Left lung (tissue), 14 donors: ENCODE measurements at places on chromosomes 7 and 10. TPM values are rescaled to one million over a fixed set of nuclear protein-coding genes. Genes with fewer than 3 reads are reported as not detected.

DNA sequence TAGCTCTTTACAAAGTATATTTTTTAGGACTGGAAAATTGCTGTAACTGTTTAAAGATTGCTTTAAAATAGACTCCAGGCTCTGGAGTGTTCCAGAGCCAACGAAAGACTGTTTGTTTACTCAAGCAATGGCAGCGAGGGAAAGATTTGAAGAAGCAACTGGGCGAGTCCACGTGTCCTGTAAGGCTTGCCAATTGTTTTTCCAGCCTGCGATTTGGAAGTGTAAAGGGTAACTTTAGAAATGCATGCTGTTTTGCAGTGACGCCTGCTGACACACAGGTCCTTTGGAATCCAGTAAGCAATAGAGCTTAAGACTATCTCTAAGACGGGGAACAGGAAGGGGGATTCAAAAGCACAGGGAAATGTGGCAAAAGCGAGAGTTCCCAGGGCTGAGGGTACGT lies 55.8 kb downstream of the TACC2 start:
- H3K4me3 ChIP-seq = no peak overlapping the region
- no peaks in the 10 kb centered on the region for H3K36me3 ChIP-seq
- H3K27ac ChIP-seq = no peak overlapping the region
- no peaks in the 10 kb centered on the region for H3K4me1 ChIP-seq

- H3K27ac ChIP-seq = no peak overlapping the region
- no peak overlapping the region for H3K4me3 ChIP-seq
- peaks cover 15% of the 10 kb centered on the region for H3K27me3 ChIP-seq
- DNase-seq = no peak
Observed at GRCh38 chr10:99172950-99173349, 62.7 kb downstream of the HPSE2 start.

- H3K36me3 ChIP-seq = no peaks in the 10 kb centered on the region
- peaks cover 56% of the 10 kb centered on the region for H3K4me1 ChIP-seq
- H3K4me3 ChIP-seq = peak overlapping the region; percentile 57
- H3K27me3 ChIP-seq = peaks cover 94% of the 10 kb centered on the region
- DNase-seq = no peak
Observed at GRCh38 chr7:129780974-129781927, 169.7 kb downstream of the NRF1 start.

DNA sequence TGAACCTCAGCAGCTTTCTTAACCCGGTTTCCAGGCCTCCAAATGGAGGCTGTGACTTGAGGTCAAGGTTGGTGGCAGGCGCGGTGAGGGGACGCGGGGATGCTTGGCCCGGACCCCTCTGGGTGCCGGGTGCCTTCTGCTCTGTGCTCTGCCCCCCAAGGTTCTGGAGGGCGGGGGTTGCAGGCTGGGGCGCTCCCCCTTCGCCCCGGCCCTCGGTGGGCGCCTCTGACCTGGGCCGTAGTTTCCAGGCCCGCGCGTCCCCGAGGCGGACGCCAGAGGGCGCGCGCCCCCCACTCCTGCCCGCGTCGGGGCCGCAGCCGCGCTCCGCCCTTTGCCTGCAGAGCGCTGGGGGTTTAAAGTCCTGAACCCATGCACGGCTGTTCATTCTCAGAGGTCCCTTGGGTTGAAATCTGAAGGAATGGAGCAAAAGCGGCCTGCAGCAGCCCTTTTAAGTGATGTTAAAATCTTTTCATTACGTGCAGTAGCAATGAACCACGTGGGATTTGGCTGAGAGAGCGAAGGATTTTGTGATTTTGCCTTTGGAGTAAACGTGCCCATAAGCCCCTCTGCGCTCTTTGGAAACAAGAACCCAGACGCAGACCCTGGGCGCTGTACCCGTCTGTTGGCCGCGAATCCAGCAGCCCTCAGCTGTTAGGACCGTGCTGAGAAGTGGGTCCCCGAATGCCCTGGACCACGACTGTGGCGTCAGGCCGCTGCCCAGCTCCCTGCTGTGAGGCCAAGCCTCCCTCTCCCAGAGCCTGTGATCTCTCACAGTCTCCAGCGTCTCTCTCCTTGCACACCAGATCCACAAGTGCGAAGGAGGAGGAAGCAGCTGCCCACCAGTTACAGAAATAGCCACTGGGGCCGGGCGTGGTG lies 135.0 kb downstream of the ACTR3B start:
- H3K36me3 ChIP-seq = no peaks in the 10 kb centered on the region
- no peak overlapping the region for H3K4me3 ChIP-seq
- no peak overlapping the region for H3K27ac ChIP-seq
- H3K27me3 ChIP-seq = peaks cover 21% of the 10 kb centered on the region
- DNase-seq = peak; percentile 32

DNA sequence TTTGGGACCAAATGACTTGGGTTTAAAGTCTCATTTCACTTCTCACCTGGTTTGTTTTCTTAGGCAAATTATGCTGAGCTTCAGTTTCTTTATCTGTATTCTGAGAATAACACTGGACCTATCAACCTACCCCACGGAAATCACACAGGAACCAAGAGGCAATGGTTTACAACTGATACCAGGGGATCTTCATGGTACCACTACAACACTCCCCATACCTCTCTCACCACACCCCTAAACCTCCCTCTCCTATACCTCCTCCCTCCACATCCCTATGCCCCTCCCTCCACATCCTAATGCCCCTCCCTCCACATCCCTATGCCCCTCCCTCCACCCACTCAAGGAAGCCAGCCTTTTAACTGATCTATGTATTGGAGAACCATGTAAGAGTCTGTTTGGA lies 9.9 kb downstream of the FAM204A start:
- H3K27ac ChIP-seq = no peak overlapping the region
- peaks cover 81% of the 10 kb centered on the region for H3K36me3 ChIP-seq
- H3K27me3 ChIP-seq = no peaks in the 10 kb centered on the region
- no peak for DNase-seq
- H3K4me1 ChIP-seq = no peaks in the 10 kb centered on the region

DNA sequence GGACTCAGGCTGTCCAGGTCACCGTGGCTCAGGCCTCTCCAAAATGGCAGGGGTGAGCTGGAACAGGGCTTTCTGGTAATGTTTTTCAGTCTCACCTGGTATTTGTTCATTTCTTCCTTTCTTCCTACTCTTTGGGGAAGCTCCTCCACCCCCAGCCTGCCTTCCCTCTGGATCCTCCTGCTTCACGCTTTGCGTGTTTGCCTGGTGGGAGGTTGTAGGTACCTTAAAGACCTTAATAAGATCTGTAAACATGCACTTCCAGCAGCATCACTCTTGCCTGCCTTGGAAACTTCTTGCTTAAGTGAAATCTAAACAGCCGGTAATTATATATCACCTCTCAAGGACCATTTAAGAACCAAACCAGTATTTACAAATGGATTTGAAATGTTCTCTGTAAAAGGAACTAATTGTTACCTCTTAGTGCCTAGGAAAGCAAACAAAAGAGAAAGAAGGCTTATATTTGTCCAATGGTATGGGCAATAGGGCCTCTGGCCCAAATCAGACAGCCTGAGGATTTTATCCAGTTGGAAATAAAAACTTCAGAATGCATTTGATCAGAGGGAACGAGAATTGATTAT lies 339.9 kb downstream of the CCSER2 start:
- DNase-seq = peak; percentile 8
- H3K36me3 ChIP-seq = no peaks in the 10 kb centered on the region
- no peak overlapping the region for H3K27ac ChIP-seq
- no peaks in the 10 kb centered on the region for H3K27me3 ChIP-seq

DNA sequence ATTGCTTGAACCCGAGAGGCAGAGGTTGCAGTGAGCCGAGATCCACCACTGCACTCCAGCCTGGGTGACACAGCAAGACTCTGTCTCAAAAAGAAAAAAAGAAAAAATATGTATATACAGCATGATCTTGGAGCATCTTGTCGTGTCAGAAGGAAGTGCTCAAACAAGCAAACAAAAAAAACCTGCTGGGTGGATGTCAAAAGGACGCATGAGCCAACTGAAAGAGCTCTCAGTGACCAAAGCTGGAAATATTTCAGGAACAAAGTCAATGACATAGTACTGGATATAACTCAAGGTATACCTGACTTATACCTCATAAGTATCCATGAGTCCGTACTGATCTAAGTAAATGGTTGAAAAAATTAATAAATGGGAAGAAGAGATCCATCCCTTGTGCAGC lies 94.6 kb upstream of the ANLN start:
- H3K36me3 ChIP-seq = no peaks in the 10 kb centered on the region
- no peak overlapping the region for H3K4me3 ChIP-seq
- H3K27me3 ChIP-seq = no peaks in the 10 kb centered on the region
- H3K27ac ChIP-seq = no peak overlapping the region

- H3K27me3 ChIP-seq = no peaks in the 10 kb centered on the region
- peaks cover 10% of the 10 kb centered on the region for H3K4me1 ChIP-seq
- no peaks in the 10 kb centered on the region for H3K36me3 ChIP-seq
- DNase-seq = no peak
Observed at GRCh38 chr7:44853391-44853790, 5.5 kb upstream of the H2AZ2 start.

DNA sequence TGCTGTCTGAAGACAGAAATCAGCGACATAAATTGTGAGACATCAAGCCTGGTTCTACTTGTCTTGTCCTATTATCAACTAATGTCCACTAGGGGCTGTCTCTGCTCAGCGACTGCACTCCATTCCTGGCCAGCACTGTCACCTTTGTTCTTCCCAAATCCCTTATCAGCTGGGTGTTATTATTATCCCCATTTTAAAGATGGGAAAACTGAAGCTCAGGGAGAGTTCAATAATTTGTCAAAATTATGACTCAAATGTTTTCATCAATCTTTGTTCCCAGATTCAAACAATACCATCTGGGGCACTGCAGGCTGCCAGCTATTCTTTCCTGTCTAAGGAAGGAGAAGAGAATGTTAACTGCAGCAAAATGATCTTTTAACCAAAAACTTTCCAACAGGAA lies 431.6 kb upstream of the NFE2L3 start:
- no peak overlapping the region for H3K4me3 ChIP-seq
- no peak overlapping the region for H3K27ac ChIP-seq
- no peaks in the 10 kb centered on the region for H3K36me3 ChIP-seq
- no peaks in the 10 kb centered on the region for H3K27me3 ChIP-seq
- DNase-seq = no peak

DNA sequence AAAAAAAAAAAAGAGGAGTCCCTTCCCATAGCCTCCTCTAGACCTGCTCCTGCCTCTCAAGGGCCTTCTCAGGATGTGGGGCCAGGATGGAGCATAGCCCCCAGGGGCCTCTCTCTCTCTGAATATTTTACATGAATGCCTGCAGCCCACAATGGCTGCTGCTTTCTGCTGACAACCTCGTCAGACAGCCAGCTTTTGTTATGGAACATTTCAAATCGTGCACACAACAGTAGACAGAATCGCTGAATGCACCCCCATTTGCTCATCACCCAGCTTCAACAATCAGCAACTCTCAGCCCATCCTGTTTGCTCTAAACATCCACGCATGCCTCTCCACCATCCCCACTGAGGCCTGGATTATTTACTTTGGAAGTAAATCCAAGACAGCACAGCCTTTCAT lies 5.4 kb downstream of the PLAC9 start:
- DNase-seq = no peak
- no peak overlapping the region for H3K27ac ChIP-seq
- H3K4me3 ChIP-seq = no peak overlapping the region
- peaks cover 43% of the 10 kb centered on the region for H3K27me3 ChIP-seq

GRCh38 chr7:132261327-132262159 lies 314.7 kb downstream of the PLXNA4 start:
- no peaks in the 10 kb centered on the region for H3K4me1 ChIP-seq
- no peaks in the 10 kb centered on the region for H3K27me3 ChIP-seq
- H3K27ac ChIP-seq = no peak overlapping the region
- no peaks in the 10 kb centered on the region for H3K36me3 ChIP-seq
- H3K4me3 ChIP-seq = no peak overlapping the region

DNA sequence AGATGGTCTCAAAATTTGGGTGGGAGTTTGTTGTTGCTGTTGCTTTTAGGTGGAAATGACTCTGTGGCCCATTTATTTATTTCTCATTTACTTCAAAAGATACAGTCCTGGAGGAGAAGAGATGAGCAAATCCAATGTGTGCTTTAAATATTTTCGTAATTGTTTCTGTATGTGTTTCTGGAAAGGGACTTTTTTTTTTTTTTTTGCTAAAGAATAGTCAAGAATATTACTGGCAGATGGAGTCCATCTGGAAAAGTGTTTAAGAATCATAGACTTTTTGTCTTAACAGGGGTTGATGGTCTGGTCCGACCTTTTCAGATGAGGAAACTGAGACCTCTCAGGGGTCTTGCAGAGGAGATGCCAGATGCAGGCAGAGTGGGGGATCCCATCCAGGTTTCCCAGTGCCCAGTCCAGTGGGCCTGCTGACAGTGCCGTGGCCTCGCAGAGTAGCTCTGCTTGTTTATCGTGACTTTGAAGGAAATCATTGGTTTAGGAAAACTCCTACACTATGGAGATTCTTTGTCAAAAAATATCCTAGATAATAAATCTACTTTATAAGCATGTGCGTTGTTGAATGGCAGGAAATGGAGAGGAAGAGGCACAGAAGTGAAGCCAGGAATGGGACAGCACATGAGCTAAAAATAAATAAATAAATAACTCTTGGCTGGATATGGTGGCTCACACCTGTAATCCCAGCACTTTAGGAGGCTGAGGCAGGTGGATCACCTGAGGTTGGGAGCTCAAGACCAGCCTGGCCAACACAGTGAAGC lies 164.3 kb upstream of the SVIL start:
- no peak for DNase-seq
- no peak overlapping the region for H3K4me3 ChIP-seq
- no peaks in the 10 kb centered on the region for H3K36me3 ChIP-seq
- no peaks in the 10 kb centered on the region for H3K27me3 ChIP-seq
- H3K4me1 ChIP-seq = peaks cover 16% of the 10 kb centered on the region

DNA sequence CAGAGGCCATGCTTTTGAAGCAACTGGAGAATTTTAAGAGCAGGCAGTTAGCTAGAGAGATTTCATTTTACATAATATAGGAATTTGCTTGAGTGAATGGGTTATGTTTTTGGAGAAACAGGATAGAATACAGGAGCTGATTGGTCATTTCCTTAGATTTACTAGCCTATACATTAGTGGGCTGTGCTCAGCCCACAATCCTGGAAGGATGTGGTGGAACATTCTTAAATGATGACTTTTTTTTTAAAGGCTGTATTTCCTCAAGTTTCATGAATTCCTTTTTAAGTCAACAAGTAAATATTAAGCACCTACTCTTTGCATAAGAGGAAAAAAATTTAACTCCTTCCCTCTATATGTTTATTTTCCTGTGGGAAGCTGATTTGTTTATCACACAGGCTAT lies 314.4 kb upstream of the BMPER start:
- no peak overlapping the region for H3K4me3 ChIP-seq
- peaks cover 5% of the 10 kb centered on the region for H3K4me1 ChIP-seq
- no peak overlapping the region for H3K27ac ChIP-seq

The IFRD1 gene
- total RNA-seq = 37.4 TPM

The CLDN3 gene
- total RNA-seq = 23.8 TPM
